ENCODE measurements at places on chromosomes 5 and 9. TPM values are rescaled to one million over a fixed set of nuclear protein-coding genes. Genes with fewer than 3 reads are reported as not detected.

The NUTM2G gene
- 0.25 TPM for total RNA-seq

The PCDHA3 gene
- total RNA-seq = 0.67 TPM

The LIFR gene
- 18.9 TPM for total RNA-seq

The EFNA5 gene
- 17.6 TPM for total RNA-seq

The ADGRD2 gene
- 1.1 TPM for total RNA-seq

The QRFP gene
- not detected for total RNA-seq

The CENPK gene
- 50.9 TPM for total RNA-seq

The C9orf152 gene
- not detected for total RNA-seq

The OCLN gene
- total RNA-seq = 76.3 TPM

The CD14 gene
- 0.48 TPM for total RNA-seq

The TMEFF1 gene
- total RNA-seq = 68.2 TPM

The CAMK4 gene
- 8.3 TPM for total RNA-seq

The PCDHB16 gene
- total RNA-seq = 5.9 TPM

The TLR4 gene
- total RNA-seq = 0.17 TPM

The ENTREP1 gene
- 25.0 TPM for total RNA-seq

The SHISAL2B gene
- 8.6 TPM for total RNA-seq

The CMYA5 gene
- total RNA-seq = 0.65 TPM

The TAF11L2 gene
- total RNA-seq = not detected

The ANXA2R gene
- total RNA-seq = 0.17 TPM

The RNF180 gene
- total RNA-seq = 2.3 TPM

The SPINK6 gene
- not detected for total RNA-seq

The ROPN1L gene
- total RNA-seq = 0.73 TPM

The C9 gene
- total RNA-seq = not detected

The CDHR2 gene
- 0.43 TPM for total RNA-seq

The OBP2B gene
- total RNA-seq = not detected

The TNFSF15 gene
- total RNA-seq = 0.17 TPM

The SPAG8 gene
- total RNA-seq = 0.37 TPM

The FAM221B gene
- not detected for total RNA-seq

The ARHGEF39 gene
- total RNA-seq = 18.6 TPM

The SLC1A1 gene
- 11.7 TPM for total RNA-seq

The IL4 gene
- total RNA-seq = not detected

The RNF183 gene
- not detected for total RNA-seq
